ENCODE measurements at places on chromosomes 3 and 15. TPM values are rescaled to one million over a fixed set of nuclear protein-coding genes. Genes with fewer than 3 reads are reported as not detected.
A peak's percentile ranks its signal among the peaks of the same experiment; 100 is the strongest.

GRCh38 chr15:89492111-89492641 lies 4.2 kb downstream of the RHCG start:
- no peaks in the 10 kb centered on the region for H3K36me3 ChIP-seq
- no peak overlapping the region for H3K27ac ChIP-seq
- DNase-seq = peak; percentile 30
- H3K4me1 ChIP-seq = no peaks in the 10 kb centered on the region
- H3K4me3 ChIP-seq = no peak overlapping the region

DNA sequence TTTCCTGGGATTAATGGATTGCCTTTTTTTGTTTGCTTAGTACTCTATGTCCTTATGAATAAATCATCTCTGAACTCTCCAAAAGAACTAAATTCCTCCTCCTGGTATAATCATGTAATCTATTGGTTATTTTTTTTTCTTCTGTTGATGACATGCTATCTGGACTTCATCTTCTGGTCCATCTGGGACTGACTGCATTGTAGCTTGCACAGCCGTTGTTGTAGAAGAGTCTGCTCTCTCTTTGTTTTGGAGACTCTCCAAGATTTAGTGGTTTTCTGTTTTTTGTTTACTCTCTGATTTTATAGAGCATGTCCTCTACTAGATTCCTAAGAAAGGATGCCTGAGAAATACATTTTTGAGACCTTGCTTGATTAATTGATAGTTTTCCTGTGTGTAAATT lies 19.1 kb downstream of the IREB2 start:
- H3K4me1 ChIP-seq = no peaks in the 10 kb centered on the region
- H3K27me3 ChIP-seq = no peaks in the 10 kb centered on the region
- no peak for DNase-seq
- H3K36me3 ChIP-seq = no peaks in the 10 kb centered on the region

DNA sequence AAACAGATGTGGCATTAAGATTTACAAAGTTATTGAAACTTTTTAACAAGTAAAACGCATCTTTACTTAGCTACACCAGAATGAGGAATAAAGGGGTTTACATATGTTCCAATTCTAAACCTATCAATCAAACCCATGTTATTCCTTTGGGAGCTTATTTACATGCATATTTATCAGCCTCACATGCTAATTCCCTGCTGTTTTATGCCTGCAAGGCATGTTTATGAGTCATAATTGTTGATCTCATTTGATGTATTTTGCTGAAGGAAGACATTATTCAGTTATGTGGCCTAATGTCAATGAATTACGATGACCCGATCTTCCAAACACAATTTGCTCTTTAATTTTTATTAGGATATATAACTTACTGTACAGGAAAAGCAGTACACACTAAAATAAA lies 272.9 kb downstream of the TBC1D5 start:
- H3K36me3 ChIP-seq = no peaks in the 10 kb centered on the region
- H3K4me1 ChIP-seq = no peaks in the 10 kb centered on the region
- no peaks in the 10 kb centered on the region for H3K27me3 ChIP-seq
- H3K4me3 ChIP-seq = no peak overlapping the region
- no peak for DNase-seq

DNA sequence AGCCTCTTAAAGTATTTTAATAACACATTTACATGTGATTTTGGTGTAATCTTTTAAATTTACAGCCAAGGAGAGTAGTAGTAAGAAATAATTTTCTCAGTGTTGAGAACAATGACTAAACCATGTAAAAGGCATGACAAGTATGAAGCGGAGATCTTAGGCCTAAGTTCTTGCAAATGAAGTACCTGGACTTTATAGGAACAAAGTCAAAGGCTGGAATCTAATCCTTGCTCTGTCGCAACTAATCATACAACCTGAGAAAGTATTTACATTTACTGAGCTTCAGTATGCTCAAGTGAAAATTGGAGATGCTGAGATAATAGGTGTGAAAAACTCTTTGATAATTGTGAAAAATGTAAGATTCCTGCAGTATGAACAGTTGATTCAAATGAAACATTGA lies 86.4 kb upstream of the VGLL3 start:
- H3K36me3 ChIP-seq = no peaks in the 10 kb centered on the region
- no peak for DNase-seq
- no peaks in the 10 kb centered on the region for H3K4me1 ChIP-seq
- H3K27me3 ChIP-seq = no peaks in the 10 kb centered on the region
- H3K27ac ChIP-seq = no peak overlapping the region
- H3K4me3 ChIP-seq = no peak overlapping the region

- DNase-seq = no peak
- H3K27ac ChIP-seq = no peak overlapping the region
- no peaks in the 10 kb centered on the region for H3K4me1 ChIP-seq
- no peak overlapping the region for H3K4me3 ChIP-seq
- no peaks in the 10 kb centered on the region for H3K27me3 ChIP-seq
- H3K36me3 ChIP-seq = peaks cover 11% of the 10 kb centered on the region
Observed at GRCh38 chr3:150583028-150583427, 20.1 kb upstream of the SELENOT start.

DNA sequence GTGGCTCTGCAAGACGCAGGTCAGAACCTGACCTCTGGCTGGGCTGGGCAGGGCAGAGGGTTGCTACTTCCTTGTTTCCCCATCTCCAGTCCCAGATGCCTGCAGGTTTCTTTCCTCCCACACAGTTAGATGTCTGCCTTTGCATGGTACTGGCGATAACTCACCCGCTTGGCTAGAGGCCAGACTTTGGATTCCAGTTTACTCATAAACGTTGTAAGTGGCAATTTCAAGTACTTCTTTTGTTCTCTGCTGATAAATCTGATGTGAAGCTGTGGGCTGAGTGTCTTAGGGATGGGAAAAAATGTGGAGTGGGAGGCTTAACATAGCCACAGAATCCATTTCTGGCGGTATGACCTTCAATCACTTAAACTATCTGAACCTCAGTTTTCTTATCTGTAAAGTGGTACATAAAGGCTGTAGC lies 194.2 kb downstream of the EBLN2 start:
- no peak for DNase-seq
- no peak overlapping the region for H3K4me3 ChIP-seq
- no peaks in the 10 kb centered on the region for H3K36me3 ChIP-seq
- H3K27ac ChIP-seq = no peak overlapping the region
- no peaks in the 10 kb centered on the region for H3K27me3 ChIP-seq

- no peak overlapping the region for H3K27ac ChIP-seq
- DNase-seq = no peak
- no peaks in the 10 kb centered on the region for H3K36me3 ChIP-seq
- H3K4me1 ChIP-seq = no peaks in the 10 kb centered on the region
Observed at GRCh38 chr3:183369627-183370026, 58.8 kb downstream of the MCF2L2 start.

Gene PEX5L
- total RNA-seq = not detected

Gene SLC33A1
- 39.3 TPM for total RNA-seq

Gene LRRC31
- total RNA-seq = 4.9 TPM
